Melanocyte of skin (primary cell): ENCODE measurements at places on chromosomes 2 and 18. TPM values are rescaled to one million over a fixed set of nuclear protein-coding genes. Genes with fewer than 3 reads are reported as not detected.

Gene KLHL41
- total RNA-seq: 4.5 and 10.2 TPM in 2 replicates

Gene CAPN10
- total RNA-seq: 17.9 and 21.8 TPM in 2 replicates

Gene LIMS3
- 0.15 TPM in 1 of 2 replicates, not detected in the other for total RNA-seq

Gene ANTXR1
- 98.1 and 166 TPM in 2 replicates for total RNA-seq

Gene RGPD4
- under 0.01 TPM in 1 of 2 replicates, not detected in the other for total RNA-seq

Gene TMEM163
- total RNA-seq: not detected in 2 replicates

Gene TTC39C
- 5.5 and 13.8 TPM in 2 replicates for total RNA-seq
